ENCODE measurements at places on chromosomes 13 and 19.

- DNase-seq: no peak
Observed at GRCh38 chr13:21148557-21149258, 27.6 kb downstream of the SKA3 start.

- DNase-seq: no peak
Observed at GRCh38 chr13:112725346-112726015, 35.6 kb downstream of the ATP11A start.

- DNase-seq: no peak
Observed at GRCh38 chr19:33432015-33432414, 58.5 kb downstream of the CEBPG start.

GRCh38 chr19:35254341-35255297 is 5.8 kb downstream of the LSR start:
- no peak for DNase-seq

DNA sequence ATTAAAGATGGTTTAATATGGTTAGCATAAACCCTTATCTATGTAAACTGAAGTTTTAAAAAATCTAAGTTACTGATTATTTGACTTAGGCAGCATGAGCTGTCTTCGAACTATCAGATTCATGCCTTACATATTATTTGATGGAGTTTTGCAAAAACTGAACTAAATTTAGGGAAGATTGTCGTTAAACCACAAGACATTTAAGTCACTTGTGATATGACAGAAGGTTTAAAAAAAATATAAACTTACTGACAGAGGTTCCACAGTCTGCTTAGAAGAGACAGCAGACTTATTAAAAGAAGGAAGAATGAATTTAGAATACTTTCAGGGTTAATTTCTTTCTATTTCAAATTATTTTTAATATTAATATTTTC is 110.9 kb upstream of the FRY start:
- no peak for DNase-seq

DNA sequence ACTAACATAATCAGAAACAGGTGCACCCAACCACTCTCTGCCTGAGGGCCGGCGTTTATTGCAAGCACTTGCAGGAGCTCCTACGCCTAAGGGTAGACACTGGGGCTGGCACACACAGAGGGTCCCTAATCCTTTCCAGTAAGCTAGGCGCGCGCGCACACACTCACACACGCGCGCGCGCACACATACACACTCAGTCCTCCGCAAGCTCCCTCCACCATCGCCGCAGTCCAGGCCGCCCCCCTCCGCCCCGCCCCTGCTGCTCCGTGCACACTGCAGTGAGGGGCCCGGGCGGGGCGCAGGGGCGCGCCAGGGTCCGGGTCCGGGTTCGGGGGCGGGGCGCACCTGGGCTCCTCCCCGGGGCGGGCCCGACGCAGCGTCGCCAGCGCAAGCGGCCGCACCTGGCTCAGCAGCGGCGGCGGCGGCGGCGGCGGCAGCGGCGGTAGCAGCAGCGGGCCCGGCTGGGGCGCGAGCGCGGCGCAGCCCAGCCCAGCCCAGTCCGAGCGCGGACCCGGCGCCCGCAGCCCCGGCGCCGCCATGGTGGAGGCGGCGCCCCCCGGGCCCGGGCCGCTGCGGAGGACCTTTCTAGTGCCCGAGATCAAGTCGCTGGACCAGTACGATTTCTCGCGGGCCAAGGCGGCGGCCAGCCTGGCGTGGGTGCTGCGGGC is at the start of gene CAMSAP3:
Gene CAMSAP3 (plus strand): TSS at position 398 of the 668 bp plus-strand sequence. CDS start 140 bp downstream, at position 538.
- peak; percentile 32 for DNase-seq

DNA sequence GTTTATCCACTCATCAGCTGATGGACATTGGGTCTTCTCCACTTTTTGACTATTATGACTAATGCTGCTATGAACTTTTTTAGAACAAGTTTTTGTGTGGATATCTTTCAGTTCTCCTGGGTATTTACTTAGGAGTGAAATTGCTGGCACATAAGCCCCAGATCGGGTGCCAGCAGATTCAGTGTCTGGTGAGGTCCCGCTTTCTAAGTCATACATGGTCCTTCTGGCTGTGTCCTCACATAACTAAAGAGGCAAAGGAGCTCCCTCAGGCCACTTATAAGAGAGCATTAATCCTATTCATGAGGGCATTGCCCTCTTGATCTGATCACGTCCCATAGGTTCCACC is 600 bp upstream of the ZNF226 start:
- no peak for DNase-seq

- DNase-seq: no peak
Observed at GRCh38 chr13:110293649-110294048, 13.3 kb downstream of the COL4A1 start.

- no peak for DNase-seq
Observed at GRCh38 chr19:38989066-38989605, 13.6 kb upstream of the FBXO17 start.

- no peak for DNase-seq
Observed at GRCh38 chr19:31515931-31516330, 166.7 kb upstream of the TSHZ3 start.

DNA sequence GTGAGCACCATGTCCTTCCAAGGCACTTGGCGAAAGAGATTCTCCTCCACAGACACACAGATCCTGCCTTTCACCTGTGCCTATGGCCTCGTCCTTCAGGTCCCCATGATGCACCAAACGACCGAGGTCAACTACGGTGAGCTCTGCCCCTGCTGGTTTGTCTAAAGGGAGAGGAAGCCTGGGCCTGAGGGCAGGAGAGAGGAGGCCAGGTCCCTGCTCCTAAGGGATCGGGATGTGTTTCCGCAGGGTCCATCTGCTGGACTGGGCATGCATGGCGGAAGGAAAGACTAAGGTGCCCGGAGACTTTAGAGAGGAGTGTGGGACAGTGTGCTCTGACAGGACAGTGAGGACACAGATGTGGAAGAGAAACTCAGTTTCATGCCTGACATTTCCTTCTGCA is 7.6 kb downstream of the SERPINE3 start:
- no peak for DNase-seq

GRCh38 chr13:29648760-29649159 is 53.3 kb upstream of the SLC7A1 start:
- no peak for DNase-seq

- no peak for DNase-seq
Observed at GRCh38 chr13:81142306-81142999, 801.5 kb upstream of the SPRY2 start.

GRCh38 chr19:28487999-28488398 is 725.0 kb downstream of the UQCRFS1 start:
- no peak for DNase-seq

DNA sequence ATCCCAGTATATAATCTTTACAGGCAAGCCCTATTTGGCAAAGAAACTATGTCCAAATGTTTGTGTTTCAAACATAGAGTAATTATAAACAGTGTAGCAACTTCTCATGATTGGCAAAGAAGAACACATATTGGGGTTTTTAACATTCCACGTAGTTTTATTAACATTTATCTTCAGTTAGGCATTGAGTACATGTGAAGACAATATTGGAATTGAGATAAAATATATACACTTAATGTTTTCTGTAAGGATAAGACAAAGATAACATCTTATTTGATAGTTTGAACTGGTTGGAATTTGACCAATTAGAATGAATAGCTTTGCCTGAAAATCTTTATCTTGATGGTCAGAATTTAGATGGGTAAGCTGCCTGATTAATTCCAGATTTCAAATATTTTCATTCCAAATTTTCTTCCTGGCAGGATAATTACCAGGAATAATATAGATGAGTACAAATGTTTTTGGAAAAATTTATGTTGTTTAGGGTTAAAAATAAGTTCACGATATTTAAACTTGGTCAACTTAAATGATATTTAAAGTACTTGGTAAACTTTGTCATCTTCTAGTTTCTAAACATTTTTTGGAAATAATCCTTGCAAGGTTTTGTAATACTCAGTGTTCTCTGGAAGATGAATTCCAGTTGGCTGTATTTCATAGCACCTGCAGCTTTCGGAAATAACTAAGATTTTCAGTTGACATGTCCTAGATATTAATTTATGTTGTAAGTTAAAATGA is 536.5 kb upstream of the SPRY2 start:
- no peak for DNase-seq

DNA sequence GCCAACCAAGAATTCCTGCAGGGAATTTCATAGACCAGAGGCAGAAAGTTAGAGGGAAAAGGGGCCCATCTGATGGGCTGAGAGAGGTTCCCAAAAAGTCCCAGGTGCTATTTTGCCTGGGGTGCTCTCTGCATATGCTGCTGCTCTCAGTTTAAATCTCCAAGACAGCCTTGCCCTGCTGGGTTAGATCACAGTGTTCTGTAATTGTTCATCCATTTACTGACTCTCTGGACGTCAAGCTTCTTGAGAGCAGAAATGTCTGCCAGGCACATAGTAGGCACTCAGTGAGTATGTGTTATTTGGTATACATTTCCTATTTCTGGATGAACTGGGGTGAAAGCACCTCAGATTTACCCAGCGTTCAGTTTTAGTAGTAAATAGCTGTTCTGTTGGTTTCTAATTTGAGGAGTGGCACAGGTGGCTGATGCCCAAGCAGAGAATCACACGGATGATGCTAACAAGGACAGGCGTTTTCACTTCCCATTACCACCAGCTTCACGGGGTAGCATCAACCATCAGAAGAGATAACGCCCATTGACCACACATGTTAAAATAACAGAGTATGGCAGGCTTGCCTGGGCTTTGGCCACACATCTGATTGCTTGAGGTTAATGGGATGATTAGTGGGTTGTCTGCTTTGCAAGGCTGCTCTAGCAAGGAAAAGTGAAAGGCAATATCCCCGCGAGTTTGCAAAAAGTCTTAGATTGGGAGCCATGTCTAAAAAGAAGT is 161.1 kb downstream of the SLC7A1 start:
- DNase-seq: no peak

- DNase-seq: no peak
Observed at GRCh38 chr19:35397064-35397463, 26.2 kb downstream of the GPR42 start.

DNA sequence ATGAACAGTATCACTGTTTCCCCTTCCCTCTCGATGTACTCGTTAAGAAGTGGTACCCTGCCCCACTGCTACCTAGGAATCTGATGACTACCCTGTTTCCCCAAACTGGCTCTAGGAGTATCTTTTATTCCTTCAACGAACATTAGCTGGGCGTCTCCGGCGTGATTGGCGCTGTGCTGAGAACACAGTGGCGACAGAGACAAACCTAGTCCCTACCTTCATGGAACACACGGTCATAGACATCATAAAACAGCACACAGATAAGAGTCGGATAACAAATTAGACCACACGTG is 730 bp downstream of the SYMPK start:
- no peak for DNase-seq

DNA sequence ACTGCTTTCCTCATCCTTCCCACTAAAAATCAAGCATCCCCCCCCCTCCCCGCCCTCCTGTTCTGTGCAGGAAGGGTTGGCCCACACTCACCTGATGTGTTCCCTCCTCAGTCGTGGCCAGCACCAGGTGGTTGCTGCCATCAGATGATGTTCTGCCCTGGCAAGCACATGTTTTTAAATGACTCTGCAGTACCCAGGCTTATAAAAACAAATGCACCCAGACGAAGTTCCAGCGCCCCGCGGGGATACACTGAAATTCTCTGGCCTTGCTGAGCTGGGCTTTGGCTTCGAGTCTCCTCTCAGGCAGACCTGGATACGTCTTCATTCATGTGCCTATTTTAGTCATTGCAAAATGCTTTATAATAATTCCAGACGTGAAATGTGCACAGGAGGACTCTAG is 316.3 kb downstream of the DLEU7 start:
- DNase-seq: no peak

- DNase-seq: no peak
Observed at GRCh38 chr19:28963486-28964250, 249.3 kb downstream of the UQCRFS1 start.

DNA sequence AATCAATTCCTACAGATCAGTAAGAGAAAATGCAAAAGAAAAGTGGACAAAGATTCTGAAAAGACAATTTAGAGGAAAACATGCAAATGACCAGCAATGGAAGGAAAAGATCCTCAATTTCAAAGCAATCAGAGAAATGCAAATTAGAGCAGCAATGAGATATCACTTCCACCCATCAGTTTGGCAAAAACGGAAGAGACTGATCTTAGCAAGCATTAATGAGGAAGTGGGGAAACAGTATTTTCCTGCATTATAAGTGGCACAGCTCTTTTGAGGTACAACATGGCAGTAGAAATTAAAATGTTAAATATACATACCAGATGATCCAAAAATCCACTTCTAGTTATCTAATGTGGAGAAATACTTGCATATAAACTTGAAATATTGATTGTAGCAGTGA is 69.1 kb upstream of the SLC7A1 start:
- no peak for DNase-seq

GRCh38 chr19:13010992-13011652 is 15.8 kb downstream of the NFIX start:
- DNase-seq: no peak

DNA sequence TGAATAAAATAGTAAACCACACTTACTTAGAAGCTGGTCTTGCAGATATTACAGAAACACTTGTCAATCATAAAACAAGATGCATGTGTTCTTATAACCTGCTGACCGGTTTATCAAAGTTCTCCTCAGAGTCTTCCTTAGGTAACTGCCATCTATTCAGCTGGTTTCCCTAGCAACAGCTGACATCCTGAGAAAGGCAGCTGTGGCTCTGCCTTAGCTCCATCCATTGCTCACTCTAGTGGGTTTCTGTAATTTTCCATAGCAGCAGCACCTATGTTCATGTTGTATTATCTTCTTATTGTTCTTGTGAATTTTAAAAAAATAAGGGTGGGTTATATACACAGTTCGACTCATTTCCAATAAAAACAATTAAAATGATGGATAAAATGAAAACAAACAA is 87.8 kb downstream of the RAP2A start:
- DNase-seq: no peak

DNA sequence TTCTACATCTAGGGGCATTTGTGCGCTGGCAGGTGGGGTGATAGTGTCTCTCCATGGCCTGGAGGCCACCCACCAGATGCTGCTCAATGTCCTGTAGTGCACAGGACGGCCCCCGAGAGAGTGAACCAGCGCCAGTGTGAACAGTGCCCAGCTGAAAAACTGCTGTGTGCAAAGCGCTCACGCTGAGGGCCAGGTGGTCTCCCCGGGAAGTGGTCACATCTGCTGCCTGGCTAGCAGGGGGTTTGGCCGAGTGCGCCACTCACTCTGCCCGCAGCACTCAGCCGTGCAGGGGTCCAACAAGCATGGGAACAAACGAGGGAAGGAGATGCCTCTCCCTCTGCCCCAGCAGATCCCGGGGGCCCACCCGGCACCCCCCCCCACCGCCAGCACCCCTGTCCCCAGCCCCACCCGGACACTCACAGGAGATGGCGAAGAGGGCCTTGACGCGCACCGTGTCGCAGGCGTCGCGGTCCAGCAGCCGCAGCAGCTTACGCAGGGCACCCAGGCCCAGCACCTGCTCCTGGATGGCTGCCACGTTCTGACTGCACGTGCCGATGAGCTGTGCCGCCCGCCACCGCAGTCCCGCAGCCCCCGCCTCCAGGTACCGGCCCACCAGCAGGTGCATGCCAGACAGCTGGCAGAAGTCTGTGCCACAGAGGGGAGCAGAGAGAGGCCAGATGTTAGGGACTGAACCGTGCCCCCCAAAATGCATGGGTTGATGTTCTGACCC is 5.8 kb downstream of the HSPBP1 start:
- no peak for DNase-seq

- no peak for DNase-seq
Observed at GRCh38 chr19:48509467-48510194, 2.0 kb downstream of the LMTK3 start.

DNA sequence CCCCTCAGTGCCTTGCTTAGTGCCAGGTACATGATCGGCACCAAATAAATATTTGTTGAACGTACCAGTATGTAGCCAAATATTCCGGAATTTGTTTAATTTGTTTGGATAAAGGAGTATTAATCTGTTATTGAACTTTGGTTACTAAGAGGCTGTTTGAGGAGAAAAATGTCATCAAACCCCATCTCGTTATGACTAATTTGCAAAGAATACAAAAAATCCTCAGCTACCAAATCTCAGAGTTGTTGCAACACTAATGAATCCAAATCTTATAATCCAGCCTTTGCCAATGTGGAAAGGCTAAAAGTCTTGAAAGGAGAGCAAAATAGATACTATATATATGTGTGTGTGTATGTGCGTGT is 79.5 kb downstream of the KLF5 start:
- no peak for DNase-seq

Data from CD4-positive, alpha-beta T cell treated with Interferon gamma for 1 hour (primary cell).